ENCODE measurements at places on chromosomes 1 and 21.

DNA sequence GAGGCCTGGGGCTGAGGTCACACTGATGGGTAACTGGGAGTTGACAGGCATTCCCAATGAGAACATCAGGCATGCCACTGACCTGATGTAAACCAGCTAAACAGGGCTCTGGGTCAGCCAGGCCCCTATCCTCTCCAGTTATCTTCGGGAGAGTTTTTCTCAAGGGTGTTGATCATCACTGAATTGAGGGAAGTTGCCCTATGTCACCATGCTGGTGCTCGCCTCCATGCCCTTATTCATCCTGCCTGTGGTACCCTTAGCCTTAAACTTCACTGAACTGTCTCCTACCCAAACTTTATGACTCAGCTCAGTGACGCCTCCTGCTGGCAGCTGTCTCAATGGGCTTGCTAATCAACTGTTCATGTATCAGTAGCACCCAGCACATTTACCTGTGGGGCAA, 80.7 kb upstream of the TNR start:
- DNase-seq, result no peak

GRCh38 chr1:156284112-156284511, at the start of gene TMEM79:
Gene TMEM79 (plus strand): TSS chr1:156284325. CDS start chr1:156285227, 902 bp downstream.
- no peak for DNase-seq

DNA sequence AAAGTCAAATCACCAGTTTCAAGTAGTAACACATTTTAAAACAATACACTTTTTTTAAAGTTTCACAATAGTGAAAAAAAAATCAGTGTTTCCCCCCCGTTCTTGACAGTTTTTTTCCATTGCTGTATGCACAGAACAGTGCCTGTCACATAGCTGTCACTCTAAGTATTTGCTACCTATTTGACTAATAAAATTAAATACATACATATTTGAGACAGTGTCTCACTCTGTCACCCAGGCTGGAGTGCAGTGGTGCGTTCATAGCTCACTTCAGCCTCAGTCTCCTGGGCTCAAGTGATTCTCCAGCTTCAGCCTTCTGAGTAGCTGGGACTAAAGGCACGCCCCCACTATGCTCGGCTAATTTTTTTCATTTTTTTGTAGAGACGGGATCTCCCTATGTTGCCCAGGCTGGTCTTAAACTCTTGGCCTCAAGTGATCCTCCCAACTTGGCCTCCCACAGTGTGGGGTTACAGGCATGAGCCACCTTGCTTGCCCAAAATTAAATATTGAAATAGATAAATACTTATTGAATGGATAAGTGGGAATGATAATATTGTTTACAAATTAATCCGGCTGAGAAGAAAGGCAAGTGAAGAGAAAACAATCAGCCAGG, 12.6 kb upstream of the RHBG start:
- no peak for DNase-seq

DNA sequence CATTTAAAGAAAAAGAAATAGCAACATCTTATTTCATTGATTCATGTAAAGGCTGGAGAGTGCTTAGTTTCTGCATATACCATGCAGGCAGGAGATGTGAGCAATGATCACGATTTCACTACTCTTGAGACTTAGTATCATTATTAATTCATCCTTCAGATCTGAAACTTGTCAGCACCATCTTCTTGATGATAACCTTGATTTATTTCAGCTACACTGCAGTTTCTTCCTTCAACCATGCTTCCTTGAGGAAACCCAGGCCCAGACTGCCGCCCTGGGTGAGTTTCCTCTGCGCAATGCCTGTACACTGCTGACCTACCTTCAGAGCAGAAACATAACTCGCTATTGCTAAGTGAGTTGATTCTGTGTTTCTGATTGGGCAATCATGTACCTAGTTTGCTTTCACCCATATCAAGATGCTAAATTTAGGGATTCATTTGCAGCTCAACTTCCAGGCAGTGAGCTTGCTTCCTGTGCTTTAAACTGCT, 13.5 kb upstream of the BCL10 start:
- no peak for DNase-seq

DNA sequence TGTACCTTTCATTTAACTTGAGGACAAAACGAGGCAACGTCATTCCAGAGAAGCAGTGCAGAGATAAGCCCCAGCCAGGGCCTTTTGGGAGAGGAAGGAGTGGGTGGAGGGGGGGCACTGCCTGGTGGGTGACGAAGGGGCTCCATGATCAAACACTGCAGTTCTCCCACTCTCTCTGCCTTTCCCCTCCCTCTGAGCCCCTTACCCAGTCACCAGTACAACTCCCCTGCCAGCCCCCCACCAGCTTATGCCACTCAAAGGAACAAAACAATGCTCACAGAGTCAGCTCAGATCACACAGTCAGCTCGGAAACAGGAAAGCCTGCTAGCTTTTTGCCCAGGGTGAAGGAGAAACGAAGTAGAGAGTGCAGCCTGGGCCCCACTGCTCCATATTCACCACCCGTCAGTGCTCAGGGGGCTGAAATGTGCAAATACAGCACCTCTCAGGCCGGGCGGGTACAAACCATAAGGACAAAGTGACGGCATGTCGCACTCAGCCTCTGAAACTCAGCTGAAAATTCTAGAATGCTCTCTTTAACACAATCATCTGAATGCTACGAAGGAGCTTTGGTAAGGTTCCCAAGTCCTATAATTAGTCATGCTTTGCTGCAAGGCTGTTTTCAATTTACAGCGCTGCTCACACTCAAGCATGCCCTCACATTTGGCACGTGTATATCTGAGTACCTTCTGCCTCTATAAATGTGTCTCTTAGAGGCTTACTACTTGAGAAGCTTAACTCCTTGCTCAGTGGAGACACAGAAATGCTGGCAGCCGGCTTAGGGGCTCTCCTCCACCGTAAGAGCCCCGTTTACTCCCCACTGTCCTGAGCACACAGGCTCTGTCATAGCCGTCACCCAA, 65.8 kb upstream of the RAB4A start:
- DNase-seq, result no peak

DNA sequence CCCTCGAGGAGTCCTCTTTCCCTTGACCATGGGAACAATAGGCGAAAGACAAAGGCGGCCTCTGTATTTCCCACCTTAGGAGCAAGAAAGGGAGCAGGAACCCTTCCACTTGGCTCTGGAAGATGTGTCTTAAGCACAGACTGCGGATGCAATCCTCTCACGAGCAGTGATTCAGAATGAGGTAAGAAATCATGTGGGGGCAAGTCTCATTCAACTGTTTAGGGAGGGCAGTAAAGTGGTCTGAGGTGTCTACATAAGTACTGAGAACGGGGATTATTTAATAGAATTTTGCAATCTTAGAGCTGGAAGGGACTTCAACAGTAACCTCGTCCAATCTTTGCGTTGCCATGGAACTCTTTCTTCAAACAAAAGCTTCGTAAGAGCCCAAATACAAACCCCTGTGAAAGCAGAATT, 1.6 kb upstream of the DYRK3 start:
- DNase-seq, result no peak

- no peak for DNase-seq
Measured at GRCh38 chr1:28370239-28371009, 884 bp downstream of the PHACTR4 start.

DNA sequence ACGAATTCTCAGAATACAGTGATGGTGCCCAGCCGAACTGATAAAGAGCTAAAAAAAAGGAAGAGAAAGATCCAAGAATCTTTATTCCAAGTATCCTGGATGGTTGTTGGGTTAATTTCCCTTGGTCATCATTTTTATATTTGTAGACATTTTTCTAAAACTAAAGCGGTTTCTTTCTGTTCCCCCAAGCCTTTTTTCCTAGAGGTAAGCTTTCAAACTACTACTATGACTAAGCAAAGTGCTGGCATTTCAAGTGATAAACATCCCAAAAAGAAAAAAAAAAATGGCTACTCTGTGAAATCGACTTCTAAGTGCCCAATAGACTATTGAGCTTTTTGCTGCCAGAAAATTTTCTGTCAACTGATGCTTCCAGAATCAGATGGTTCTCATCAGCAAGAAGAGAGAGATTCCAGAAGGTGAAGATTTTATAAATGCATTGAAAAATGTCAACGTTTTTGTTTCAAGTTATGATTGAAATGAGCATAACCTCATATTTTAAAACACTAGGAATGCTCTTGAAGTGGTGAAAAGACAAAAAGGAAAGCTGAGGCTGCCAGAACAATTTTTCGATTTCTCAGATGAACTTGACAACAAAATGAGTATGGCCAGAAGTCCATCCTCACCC, 96.1 kb upstream of the ZC3H11B start:
- no peak for DNase-seq

GRCh38 chr1:38685388-38685787, 174.2 kb downstream of the RRAGC start:
- no peak for DNase-seq

DNA sequence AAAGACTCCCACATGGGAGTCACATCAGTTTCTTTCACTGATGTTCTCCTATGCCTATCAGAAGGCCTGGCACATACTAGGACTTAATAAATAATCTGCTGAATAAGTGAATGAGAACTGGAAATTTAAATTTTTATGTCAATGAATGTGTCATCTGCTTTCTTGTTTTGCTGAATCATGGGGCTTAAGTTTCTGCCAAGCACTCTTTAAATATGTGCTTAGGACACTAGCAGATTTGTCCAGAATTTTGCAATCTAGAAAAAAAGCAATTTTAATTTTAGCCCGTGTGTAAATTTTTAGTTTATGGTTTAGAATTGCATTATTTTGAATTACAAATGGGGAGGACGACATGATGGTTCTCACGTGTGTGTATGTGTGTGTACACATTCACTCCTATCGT, 803.1 kb downstream of the USP25 start:
- DNase-seq, result no peak
